Femur (tissue), 1 donor: ENCODE measurements at places on chromosomes 3 and 15.
A peak's percentile ranks its signal among the peaks of the same experiment; 100 is the strongest.

DNA sequence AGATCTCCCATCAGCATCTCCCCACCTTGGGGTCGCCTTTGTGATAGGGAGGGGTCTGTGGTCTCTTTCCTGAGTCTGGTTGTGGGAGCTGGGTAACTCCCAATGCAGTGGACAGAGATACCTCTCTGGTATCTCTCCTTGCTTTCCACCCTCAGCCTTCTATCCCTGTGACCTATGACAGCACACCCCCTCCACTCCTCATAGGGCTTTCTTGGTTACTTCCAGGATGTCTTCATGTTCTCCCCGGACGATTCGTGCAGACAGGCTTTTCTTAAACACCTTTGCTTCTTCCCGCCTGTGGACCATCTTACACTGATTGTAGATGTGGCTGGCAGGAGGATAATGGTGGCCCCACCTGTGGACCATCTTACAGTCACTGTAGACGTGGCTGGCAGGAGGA is 14.2 kb upstream of the NRROS start:
- no peak for DNase-seq

DNA sequence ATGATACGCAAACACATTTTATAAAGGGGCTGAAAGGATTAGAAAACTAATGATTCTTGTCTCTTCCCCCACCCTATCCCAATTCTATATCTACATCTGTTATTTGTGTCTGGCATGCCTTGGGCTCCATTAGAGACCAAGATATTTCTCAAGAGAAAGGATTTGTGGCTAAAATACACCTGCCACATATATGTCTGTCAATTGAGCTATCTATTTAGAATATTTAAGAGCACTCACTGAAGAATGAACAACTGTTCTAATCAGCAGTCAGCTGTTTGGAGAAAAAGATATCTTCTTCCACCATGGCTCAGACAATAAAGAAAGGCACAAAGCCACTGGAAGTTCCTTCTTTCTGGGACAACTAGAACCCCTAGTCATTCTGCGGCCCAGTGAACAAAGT is 61.7 kb upstream of the LRRN1 start:
- DNase-seq = no peak

DNA sequence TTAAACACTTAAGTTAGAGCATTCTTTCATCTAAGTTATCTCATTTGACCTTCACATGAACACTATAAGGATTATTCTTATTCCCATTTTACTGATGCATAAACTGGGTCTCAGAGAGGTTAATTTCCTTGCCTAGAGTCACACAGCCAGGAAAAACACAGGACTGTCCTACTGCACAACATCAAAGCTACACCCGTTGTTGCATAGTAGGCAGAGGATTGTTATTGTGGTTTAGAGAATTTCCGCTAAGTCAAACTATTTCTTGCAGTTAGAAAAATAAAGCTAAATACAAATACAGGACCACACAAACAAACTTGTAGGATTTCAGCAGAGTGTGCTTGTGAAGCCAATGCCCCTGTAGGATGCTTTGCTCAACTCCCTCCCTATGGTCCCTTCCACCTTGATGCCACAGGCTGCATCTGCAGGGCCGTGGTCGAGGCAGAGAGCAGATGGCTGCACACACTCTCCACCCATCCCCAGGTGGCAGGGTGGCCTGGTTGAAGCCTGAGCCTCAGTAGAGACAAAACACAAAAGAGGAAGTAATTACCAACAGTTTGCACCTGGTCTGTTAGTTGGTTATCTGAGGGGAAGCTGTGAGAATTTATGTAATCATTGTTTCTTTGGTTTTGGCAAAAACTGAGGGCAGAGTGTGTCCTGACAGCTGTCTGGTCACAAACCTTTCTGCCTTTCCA is 41.1 kb upstream of the SKOR1 start:
- DNase-seq = peak; percentile 55

- DNase-seq = peak; percentile 26
These were observed 173.3 kb downstream of the TMEM108 start for GRCh38 chr3:133211449-133211848.

- DNase-seq = no peak
These were observed 5.3 kb downstream of the ARL6IP5 start for GRCh38 chr3:69090021-69090420.

DNA sequence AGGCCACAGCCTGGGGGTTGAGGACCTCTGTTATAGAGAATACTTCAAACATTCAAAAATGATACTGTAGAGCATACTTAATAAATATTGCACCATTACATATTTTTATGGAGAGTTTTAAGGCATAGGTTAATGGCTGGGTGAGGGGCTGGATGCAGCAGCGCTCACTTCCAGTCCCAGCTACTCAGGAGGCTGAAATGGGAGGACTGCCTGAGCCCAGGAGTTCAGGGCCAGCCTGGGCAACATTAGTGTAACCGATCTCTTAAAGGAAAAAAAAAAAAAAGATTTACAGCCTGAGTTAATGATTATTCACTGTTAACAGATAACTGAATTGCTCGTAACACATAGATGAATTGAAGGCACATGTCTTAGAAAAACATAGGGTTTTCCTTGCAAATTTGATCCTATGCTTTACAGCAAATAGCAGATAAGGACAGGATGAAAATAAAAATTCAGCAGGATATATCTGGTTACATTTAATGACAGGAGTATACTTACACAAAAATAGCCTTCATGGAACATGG is 282.9 kb downstream of the TBC1D5 start:
- no peak for DNase-seq

- no peak for DNase-seq
These were observed 12.3 kb upstream of the UBXN7 start for GRCh38 chr3:196444500-196444894.
